ENCODE measurements at places on chromosomes 13 and 19.

- no peak for DNase-seq
Observed at GRCh38 chr19:55266404-55266803, 7.6 kb upstream of the PPP6R1 start.

- no peak for DNase-seq
Observed at GRCh38 chr19:8684001-8684902, 14.3 kb downstream of the ACTL9 start.

- peak; percentile 85 for DNase-seq
Observed at GRCh38 chr19:54231077-54231931, 8.5 kb upstream of the LILRB3 start.

GRCh38 chr19:5775668-5776309, 8.8 kb downstream of the PRR22 start:
- DNase-seq = no peak

DNA sequence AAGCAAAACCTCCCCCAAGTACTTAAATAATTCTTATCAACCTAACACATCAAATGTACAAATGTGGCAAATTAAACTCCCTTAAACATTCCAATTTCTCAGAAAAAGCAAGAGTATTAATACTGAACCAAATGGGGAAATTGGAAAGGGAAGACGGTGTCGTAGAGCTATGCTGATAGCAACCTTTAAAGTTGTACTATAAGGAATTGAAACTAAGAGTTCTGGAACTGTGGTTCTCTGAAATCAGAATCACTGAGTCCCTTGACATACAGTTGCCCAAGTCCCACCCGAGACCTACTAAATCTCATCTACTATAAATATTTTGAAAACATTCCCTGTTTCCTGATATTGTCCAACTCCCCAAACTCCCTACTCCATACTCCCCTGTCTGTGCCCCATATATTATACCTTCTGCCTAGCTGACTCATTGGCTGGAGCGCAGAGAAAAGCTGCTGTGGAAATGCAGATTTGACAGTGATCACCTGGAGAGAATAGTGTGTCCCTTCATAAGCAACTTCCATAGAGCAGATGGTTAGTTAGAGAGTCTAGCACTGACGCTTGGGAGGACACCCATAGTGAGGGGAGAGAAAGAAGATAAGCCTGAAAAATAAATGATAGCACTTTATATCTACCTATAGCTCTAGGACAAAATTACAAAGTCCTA, 51.4 kb upstream of the ITM2B start:
- no peak for DNase-seq

- DNase-seq = no peak
Observed at GRCh38 chr13:46004491-46004890, 48.1 kb downstream of the ZC3H13 start.

- no peak for DNase-seq
Observed at GRCh38 chr13:24179486-24179850, 18.9 kb downstream of the SPATA13 start.

- DNase-seq = no peak
Observed at GRCh38 chr13:98664047-98664446, 87.1 kb upstream of the STK24 start.

GRCh38 chr19:5006201-5006600, 37.3 kb downstream of the KDM4B start:
- DNase-seq = no peak

DNA sequence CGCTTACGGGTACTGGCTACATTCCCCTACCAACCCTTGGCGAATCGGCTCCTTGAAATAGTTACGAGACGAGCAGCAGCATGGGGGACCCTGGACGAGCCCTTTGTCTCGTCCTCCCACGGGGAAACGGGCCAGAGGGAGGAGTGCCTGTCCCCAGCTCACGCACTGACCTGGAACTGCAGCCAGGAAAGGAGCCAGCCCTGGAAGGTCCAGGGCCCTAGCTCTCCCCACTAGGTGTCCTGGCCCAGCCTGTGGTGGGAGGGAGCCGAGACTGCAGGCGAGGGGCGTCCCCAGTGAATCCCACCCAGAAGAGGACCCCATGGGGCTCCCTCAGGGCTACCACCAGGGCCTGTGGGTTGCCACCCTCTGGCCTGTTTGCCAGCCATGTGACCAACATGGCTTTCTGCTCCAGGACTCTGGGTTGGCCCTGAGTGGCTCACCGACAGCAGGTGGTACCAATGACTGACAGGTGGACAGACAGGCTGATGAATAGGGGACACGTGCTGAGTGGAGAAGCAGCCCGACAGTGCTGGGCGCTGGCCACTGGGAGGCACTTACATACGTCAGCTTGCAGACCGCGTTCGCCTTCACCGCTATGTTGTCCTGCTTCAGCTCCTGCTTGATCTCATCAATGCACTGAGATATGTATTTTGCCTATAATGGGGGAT, 13.2 kb downstream of the AP3D1 start:
- DNase-seq = no peak

- DNase-seq = no peak
Observed at GRCh38 chr13:76696370-76696769, 189.8 kb downstream of the KCTD12 start.

DNA sequence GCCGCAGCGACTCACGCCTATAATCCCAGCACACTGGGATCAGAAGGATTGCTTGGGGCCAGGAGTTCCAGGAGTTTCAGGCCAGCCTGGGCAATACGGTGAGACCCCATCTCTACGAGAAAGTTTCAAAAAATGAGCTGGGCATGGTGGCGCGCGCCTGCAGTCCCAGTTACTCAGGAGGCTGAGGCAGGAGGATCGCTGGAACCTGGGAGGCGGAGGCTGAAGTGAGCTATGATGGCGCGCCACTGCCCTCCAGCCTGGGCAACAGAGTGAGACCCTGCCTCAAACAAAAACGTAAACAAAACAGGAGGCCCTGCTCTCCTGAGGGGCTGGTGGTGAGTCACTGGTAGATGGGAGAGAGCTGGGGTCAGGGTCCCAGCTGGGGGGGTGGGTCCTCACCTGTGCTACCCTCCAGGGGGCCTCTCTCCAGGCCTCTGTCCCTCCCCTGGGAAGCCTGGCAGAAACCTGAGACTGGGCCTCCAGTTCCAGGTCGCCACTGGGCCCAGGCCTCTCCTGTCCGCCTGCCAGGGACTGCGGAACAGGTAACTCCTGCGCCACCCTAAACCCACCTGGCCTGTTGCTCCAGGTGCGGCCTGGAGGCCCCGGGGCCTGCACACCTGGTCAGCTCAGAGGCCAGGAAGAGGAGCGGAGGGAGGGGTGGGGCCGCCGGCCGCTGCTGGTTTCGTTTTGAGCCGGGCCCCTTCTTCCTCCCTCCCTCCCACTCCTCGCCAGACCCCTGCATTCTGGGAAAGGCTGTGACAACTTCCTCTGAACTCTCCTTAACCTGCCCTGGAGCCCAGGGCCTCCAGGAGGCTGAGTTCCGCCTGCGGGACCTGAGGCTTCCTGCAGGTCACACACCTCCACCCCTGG, 17.2 kb upstream of the ZBTB7A start:
- no peak for DNase-seq

GRCh38 chr13:28320209-28320608, 174.7 kb downstream of the FLT1 start:
- no peak for DNase-seq

- no peak for DNase-seq
Observed at GRCh38 chr19:48338253-48338755, 13.0 kb downstream of the EMP3 start.

- DNase-seq = no peak
Observed at GRCh38 chr13:21287331-21287907, 111.0 kb downstream of the MRPL57 start.

DNA sequence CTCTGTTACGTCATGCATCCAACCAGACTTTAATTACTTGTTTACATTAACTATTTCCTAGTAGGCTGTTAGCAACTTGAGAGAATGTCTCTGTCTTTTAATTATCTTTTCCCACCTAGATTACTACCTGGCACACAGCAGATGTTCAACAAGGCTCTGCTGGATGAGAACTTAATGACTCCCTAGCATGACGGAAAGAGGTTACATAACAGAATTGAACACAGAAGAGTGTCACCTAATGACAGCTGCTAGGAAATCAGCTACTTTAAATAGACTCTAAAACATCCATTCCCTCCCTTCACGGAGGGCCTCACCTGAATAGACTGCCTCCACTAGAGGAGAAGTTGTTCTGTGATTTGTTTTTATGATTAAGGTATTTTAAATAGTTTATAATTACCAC, 110.8 kb downstream of the TEX29 start:
- DNase-seq = no peak

GRCh38 chr19:23525276-23525852, 130.1 kb upstream of the ZNF91 start:
- DNase-seq = no peak

DNA sequence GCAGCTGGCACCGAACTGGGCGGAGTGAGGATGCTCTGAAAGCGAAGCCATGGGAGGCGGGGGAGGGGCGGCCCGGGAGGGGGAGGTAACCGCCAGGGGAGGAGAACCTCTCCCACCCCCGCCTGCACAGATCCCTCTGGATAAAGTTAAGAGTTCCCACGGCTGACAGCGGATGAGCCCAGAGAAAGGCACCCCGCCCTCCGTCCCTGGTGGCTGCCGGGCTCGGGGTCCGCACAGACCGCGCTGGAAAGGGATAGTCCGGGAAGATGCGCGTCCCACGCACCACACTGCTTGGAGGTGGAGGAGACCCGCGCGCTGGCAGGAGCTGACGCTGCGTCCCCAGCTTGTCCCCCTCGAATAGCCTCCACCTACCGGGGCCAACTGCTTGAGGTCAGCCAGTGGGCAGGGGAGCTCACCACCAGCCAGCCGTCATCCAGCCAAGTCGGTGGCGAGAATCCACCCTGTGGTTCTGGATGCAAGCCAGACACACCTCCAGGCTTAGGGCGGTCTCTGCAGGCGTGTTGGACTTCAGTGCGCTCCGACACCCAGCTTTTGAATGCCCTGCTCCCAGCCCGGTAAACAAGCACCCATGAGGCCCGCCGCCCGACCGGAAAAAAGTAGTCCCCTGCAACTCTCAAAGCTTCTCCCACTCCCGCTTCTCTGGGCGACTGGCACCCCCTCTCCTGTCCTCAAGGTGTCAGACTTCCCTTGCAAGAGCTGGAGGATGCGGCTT, at the start of gene TRPC4:
TRPC4 (minus strand) TSS at position 17 of the 733 bp plus-strand sequence. CDS start 86,439 bp downstream, outside the sequence.
- no peak for DNase-seq

GRCh38 chr13:28492569-28493367, 2.2 kb downstream of the FLT1 start:
- DNase-seq = peak; percentile 17

DNA sequence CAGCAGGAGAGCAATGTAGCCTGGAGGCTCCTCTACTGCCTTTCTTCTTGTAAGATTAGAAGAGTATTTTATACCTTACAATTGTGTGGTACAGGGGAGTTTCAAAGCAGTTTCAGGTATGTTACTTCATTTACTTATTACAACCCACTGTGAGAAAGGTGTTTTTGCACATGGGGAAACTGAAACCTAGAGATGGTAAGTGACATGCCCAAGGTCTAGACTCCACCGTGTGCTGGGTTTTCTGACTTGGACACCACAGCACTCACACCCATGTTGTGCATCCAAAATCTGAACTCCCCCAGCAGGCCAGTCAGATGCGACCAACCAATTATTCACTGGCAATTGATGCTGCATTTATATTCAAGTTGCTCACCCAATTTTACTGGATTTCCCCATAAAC, 22.8 kb downstream of the ERICH6B start:
- DNase-seq = no peak

GRCh38 chr19:54255105-54255775, 1.8 kb downstream of the LILRB5 start:
- DNase-seq = no peak

DNA sequence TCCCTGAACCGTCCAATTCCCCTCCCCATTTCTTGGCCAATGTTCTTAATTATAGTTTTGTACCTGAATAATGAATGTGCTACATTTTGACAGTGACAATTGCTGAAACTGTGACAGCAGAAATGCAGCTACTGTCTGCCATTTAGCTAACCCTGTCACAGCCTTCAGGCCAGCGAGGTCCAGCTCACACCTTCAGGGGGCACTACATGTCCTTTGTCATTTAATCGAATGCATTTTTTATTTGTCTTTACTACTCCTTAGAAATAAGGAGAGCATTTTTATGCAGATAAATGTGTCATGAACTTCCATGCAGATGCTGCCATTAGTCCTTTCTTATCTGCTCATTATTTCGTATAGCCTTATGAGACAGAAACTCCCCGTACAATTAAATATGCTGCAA, 159.9 kb downstream of the MZT1 start:
- no peak for DNase-seq

DNA sequence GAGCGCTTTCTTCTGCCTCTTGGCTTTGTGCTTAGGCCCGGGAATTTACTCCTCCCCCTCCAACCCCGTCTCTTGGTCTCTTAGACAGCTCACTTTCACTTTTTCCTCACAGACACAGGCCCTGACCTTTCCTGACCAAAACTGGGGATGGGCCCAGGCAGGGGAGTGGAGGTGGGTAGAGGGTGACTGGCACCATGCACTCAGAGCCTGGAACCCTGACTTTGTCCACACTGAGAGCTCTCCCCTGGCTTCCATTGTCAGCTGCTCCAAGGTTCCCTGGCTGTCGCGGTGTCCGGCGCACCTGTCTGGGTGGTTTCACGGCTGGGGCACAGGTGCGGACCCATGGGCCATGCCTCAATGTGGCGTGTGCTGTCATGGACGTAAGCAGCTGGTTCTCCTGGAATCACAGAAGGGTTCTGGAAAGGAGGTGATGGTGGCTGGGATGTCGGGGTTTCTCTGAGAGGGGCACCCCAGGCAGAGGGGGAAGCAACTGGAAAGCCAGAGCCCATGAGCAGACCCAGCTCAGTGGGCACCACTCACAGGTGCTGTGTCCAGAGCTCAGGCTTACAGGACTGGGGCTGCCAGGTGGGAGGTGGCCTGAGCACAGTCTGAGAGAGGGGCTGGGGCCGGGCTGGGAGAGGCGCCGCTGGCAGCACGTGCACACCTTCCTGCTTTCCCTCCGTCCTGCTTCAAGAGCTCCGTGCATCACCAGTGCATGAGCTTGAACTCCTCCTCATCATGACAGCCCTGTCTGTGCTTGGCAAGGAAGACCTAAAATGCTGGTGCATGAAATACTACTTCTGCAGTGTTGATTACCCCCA, 28.0 kb upstream of the C1QTNF9 start:
- no peak for DNase-seq

DNA sequence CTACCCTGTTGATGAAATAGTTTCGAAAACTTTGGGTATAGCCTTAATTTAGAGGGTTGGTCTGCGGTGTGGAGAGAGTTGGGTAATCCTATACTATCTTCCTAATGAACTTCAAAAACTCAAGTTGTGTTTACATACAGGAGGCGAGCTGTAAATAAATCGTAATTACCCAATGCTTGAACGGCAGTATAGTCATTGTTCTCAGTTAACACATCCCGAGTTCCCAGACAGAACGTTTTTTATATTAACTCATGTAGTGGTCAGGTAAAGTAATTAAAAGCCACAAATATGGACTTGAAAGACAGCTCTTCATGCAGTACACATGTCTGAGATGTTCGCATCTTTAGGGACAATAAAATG, 1.5 kb downstream of the PDS5B start:
- DNase-seq = no peak

All from effector CD4-positive, alpha-beta T cell (primary cell).